ENCODE measurements at places on chromosomes 4 and X. TPM values are rescaled to one million over a fixed set of nuclear protein-coding genes. Genes with fewer than 3 reads are reported as not detected.
A peak's percentile ranks its signal among the peaks of the same experiment; 100 is the strongest.

DNA sequence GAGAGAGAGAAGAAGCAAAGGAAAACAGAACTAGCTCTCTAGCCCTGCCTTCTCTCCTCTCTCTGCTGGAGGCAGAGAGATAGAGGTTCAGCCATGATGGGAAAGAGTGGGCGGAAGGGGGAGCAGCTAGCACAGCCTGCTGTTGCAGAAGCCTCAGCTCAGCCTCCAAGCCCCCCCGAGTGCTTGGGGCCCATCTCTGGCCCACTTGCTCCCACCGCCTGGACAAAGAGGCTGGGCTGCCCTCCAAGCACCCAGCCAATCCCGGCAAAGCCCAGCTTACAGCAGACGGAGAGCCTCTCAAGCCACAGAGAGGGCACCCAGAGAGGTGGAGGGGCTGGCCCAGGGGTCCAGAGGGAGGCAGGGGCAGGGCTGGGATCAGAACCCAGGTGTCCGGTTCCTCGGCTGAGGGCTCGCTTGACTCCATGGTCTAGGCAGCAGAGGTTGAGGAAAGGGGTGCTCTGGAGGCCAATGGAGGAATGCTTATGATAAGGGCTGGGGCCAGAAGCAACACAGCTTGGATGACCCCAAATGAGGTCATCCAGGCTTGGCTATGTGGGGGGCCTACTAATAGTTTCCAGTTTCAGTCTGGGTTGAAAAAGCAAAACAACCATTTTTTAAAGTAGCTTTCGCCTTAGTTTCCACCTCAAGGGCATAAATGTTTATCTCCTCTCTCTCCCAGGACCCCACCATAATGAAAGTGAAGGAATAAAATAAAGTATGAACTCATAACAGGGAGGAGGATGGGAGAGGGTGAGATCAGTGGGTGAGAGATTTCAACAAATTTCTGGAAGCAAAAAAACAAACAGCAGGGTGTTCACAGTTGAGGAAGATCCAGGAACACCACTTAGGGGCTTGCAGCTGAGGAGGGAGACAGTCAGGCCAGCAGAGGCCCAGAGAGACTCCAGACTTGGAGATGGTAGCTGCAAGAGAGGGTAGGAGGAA, 24.9 kb upstream of the IQSEC2 start:
- DNase-seq, result no peak

DNA sequence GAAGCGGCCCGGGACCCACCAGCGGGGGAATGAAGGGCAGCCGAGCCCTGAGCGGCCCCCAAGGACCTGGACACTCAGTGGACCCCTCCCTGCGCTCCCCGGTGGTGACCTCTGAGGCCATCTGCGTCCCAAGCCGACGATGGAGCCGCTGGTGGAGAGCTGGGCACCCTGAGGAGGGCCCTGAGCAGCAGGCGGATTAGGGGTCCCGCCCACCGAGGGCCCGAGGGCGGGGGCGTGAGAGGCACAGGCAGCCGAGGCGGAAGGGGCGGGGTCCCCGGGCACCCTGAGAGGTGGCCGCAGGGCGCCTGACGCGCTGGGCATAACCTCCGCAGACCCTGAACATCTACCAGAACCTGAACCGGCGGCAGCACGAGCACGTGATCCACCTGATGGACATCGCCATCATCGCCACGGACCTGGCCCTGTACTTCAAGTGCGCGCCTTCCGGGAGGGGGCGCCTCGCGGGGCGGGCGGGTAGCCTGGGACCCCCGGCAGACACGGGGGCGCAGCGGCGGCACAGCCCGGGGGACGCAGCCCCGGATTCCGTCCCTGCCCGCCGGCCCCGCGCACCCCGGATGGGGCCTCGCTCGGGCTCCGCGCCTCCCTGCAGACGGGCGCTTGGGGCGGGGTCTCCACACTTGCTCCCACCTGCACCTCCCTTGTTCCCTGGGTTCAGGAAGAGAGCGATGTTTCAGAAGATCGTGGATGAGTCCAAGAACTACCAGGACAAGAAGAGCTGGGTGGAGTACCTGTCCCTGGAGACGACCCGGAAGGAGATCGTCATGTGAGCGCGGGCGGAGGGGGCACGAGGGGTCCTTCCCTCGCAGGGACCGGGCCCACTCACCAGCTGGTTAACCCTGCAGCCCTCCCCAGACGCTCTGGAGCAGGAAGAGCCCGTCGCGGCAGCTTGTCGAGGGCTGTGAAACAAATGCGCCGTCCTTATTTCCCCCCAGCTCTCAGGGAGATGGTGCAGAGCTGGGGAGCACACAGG, 10.3 kb downstream of the ATP5ME start:
- DNase-seq, result peak; percentile 73

- no peak for DNase-seq
Measured at GRCh38 chr4:80448056-80448455, 112.5 kb downstream of the CFAP299 start.

- peak; percentile 91 for DNase-seq
Measured at GRCh38 chr4:129545599-129546278, 449.8 kb downstream of the C4orf33 start.

DNA sequence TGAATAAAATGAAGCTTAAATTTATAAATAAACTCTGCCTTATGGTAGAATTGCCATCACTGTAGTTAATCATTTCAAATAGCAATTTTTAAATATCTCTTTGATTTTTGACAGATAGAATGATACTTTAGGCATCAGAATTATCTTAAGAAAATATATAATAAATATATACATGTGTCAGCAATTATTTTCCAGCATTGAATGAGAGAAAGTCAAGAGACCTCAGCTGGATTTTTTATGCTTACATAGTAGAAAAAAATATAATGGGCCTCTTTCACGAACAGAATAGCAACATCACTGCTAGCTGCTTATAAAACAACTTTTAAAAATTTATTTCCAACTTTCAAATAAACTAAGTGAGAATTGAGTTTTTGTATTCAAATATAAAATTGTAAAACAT, 424.0 kb upstream of the MAGEB16 start:
- DNase-seq, result no peak

GRCh38 chr4:65791812-65792308, 121.6 kb upstream of the EPHA5 start:
- DNase-seq, result no peak

DNA sequence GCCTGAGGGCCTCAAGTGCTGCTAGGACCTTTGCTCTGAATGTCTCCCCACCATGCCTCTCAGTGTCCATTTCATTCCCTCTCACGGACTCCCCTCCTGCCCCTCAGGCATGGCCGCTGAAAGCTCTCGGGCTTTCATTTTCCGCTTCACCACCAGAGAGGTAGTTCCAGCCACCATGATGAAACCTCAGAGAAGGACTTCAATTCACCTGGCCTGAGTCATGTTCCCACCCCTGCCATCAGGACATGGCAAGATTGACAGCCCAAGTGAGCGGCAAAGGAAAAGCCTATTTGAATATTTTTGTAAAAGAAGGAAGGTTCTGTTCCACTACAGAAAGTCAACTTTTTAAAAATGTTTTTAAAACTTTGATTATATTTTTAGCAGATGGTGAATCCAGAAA, 249.3 kb upstream of the GALNT7 start:
- DNase-seq, result no peak

GRCh38 chr4:88900432-88900831, 156.6 kb downstream of the FAM13A start:
- no peak for DNase-seq

- no peak for DNase-seq
Measured at GRCh38 chrX:24019448-24019847, 7.5 kb downstream of the KLHL15 start.

DNA sequence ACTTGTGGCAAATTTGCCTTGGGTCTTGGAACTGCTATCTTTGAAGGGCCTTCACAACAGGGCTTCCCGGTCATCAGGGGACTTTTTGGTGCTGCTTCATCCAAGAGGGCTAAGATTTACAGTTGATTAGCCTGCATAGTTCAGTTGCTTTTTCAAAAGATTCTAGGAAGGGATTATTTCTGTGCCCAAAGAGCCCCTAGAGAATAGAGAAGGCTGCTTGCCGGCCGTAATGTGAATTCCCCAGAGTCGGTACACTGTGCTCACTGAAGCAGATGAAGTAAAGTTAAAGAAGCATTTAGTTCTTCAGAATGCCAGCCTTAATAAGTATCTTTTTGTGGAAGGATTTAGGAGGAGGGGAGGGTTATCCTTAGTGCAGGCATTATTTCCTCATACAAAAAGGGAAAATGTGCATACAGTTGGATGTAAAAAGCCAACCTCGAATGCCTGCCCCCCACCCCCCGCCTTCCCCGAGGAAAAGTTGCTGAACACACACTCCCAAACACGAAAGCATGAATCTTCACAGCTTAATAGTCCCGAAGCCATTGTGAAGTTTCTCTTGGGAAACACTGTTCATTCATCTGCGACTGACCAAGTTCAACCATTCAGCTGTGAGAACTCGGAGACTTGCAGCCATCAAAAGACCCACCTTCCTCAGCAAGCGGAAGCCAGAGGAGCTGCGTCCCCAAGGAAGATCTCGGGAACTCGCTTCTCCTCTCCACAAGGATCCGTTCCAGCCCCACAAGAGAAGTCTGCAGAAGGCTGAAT, 47.6 kb downstream of the ANOS1 start:
- no peak for DNase-seq

GRCh38 chr4:146398896-146399445, 122.8 kb downstream of the SLC10A7 start:
- DNase-seq, result no peak

- no peak for DNase-seq
Measured at GRCh38 chr4:155526452-155527169, 140.0 kb upstream of the GUCY1A1 start.

DNA sequence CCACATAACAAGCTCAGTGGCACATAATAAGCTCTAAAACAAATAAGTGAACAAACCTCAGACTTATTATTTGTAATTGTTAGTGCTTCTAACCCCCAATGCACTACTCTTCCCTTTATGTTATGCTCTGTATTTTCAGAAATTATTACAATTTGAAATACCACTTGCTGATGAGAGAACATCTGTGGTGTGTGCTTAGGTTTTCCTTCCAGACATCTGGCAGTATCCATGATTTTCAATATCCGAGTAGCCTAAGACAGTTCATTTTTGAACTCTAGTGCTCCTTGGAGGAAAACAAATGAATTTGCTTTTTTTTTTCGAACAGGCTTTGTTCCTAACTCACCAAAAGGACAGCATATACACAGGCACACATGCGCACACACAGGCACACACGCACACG, 278.7 kb upstream of the CLNK start:
- DNase-seq, result no peak

DNA sequence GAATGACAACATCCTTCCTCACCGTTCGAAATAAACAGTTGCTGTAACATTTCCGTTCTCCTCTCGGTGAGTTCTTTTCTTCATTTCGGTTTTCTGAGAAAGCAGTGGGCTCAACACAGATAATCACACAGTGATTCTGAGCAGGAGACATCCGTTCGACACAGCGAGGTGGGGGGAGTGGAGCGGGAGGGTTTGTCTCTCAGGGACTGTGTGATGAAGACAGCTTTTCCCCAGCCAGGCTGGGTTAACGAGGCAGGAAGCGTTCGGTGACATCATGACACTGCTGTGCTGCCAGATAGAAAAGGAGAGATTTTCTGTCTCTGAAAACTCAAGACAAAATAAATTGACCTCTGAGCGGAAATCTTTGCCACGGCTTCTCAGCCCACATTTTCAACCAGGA, 119.3 kb downstream of the CRLF2 start:
- peak; percentile 19 for DNase-seq

DNA sequence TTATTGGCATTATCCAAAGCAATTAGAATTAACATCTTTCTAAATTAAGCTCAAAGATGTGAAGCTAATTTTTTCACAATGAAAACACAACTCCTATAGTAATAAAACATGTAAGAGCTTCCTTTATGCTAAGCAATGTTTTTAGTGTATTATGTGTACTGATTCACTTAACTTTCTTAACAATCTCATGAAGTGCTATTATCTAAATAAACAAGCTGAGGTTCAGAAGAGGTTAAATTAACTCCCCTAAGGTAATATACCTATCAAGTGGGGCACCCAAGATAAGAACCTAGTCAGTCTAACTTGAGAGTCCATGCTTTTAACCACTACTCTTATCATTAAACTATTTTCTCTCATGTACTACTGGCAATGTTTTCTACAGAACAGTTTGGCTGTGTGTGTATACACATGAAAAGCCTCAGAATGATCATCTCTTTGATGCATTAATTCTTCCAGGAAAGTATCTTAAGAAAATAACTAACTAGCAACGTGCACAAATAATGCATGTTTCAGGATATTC, 13.6 kb downstream of the G3BP2 start:
- DNase-seq, result no peak

- DNase-seq, result no peak
Measured at GRCh38 chrX:150663073-150663472, 30.1 kb upstream of the MTMR1 start.

DNA sequence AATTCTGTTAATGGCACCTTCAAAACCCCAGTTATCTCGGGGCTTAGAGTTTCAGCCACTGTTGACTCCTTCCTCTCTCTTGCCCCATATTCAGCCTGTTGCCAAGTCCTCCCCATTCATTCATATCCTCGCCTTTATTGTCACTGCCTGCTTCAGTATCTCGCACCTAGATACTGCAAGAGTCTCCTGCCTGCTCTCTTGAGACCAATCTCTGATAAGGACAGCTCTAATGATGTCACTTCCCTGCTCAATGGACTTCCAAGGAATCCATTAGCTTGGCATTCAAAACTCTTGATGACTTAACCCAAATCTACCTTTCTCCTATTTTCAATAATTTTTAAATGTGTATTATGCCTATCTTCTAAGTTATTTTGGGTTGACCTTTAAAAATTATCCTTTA, 1.1 kb upstream of the UBE2A start:
- no peak for DNase-seq

DNA sequence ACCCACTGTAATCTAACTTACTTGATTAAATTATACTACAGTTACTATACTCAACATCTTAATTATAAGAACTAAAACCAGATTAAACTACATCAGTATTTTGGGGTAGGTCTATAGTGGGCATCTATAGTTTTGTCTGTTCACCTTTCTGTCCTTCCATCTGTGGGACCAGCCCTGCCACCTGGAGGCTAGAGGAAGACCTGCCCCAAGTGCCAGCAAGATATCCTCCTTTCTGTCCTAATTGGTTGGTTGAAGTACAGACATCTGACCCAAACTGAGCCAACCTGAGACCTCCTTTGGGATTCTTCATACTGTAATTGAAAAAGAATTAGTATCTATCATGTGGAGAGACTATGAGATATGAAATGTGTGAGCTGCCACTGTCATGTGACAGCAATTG, 172.2 kb upstream of the TLL1 start:
- no peak for DNase-seq

The SUPT20HL2 gene
- polyA plus RNA-seq, result not detected

The GIMD1 gene
- polyA plus RNA-seq, result not detected

The SMIM43 gene
- polyA plus RNA-seq, result not detected

The VSIG1 gene
- 0.64 TPM for polyA plus RNA-seq

The CT45A5 gene
- polyA plus RNA-seq, result not detected

The ASB5 gene
- polyA plus RNA-seq, result 1.8 TPM

The PHOX2B gene
- 0.60 TPM for polyA plus RNA-seq

The AVPR2 gene
- 1.1 TPM for polyA plus RNA-seq

The GPRIN3 gene
- polyA plus RNA-seq, result 1.8 TPM

The MAP9 gene
- polyA plus RNA-seq, result 0.69 TPM

The ALB gene
- not detected for polyA plus RNA-seq

The HSD17B13 gene
- polyA plus RNA-seq, result 0.60 TPM

The LRRC66 gene
- polyA plus RNA-seq, result 3.5 TPM

The C4orf51 gene
- not detected for polyA plus RNA-seq

The ARMCX4 gene
- 5.4 TPM for polyA plus RNA-seq

The REPS2 gene
- 2.4 TPM for polyA plus RNA-seq

The SHROOM4 gene
- polyA plus RNA-seq, result 1.6 TPM

The GYPA gene
- polyA plus RNA-seq, result not detected

The SPANXA2 gene
- polyA plus RNA-seq, result not detected

The COX18 gene
- 13.6 TPM for polyA plus RNA-seq
